ENCODE measurements at places on chromosomes 6 and 20.

DNA sequence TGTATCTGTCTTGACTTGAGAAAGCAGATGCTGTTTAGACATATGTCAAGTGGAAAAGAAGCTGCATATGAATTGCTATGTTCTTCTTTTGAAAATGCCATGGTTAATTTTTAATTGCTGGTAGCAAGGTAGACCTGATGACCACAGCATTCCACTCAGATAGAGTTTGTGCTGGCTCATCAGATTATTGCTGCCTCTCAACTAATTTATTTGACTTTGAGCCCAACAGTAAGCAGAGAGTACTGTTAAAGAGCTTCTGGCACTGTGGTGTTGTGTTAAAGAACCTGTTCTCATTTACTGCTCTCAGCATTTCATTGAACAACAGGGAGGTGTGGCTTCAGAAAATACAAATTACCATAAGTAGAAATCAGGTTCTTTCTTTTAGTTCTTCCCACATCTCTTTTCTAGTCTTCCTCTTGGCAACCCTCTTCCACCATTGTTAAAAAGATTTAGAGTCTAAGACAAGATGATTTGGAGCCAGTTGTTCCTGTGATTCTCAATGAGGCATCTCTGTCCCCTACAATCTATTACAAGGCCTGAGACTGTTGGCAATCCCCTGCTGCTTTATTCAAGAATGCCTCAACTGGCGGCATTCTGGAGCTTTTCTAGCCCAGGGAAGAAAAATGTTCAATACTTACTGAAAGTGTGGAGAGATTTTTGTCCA, 967.6 kb upstream of the GJE1 start:
- no peak for DNase-seq

DNA sequence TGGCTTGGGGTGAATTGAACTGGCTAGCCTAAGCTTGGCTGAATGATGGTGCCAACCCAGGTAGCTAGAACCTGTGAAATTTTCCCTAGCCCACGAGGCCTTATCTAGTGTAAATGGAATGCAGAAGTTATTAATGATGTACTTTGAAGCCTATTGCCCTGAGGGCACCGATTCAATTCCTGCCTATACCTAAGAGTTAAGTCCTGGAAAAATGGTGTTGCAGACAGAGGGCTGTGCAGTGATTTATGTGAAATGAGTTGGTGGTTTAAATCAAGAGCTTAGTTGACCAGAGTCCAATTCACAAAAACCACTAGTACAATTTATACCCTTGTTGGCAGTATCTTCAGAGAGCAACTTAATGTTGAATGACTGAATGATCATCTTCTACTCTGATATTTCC, 373.8 kb upstream of the JAG1 start:
- DNase-seq = no peak

- no peak for DNase-seq
Observed at GRCh38 chr6:7468382-7469081, 72.9 kb upstream of the DSP start.

DNA sequence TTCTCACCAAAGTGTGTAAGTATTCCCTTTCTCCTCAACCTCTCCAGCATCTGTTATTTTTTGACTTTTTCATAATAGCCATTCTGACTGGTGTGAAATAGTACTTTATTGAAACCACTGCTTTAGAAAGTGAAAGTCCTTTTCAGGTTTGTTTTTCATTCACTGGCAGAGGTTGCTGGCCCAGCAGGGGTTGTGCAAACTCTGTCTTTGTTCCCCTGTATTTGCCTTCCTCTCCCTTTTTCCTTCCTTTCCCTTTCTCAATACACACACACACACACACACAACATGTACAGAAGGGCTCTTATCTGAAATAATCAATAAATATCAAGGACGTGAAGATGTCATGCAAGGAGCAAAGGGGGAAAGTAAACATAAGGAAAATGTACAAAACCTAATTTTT, 99.8 kb downstream of the LY86 start:
- no peak for DNase-seq

- no peak for DNase-seq
Observed at GRCh38 chr20:52945862-52946522, 26.2 kb upstream of the TSHZ2 start.

- no peak for DNase-seq
Observed at GRCh38 chr20:10347086-10347880, 86.7 kb downstream of the MKKS start.

GRCh38 chr6:33589731-33590530, 9.9 kb upstream of the BAK1 start:
- DNase-seq = peak; percentile 71

DNA sequence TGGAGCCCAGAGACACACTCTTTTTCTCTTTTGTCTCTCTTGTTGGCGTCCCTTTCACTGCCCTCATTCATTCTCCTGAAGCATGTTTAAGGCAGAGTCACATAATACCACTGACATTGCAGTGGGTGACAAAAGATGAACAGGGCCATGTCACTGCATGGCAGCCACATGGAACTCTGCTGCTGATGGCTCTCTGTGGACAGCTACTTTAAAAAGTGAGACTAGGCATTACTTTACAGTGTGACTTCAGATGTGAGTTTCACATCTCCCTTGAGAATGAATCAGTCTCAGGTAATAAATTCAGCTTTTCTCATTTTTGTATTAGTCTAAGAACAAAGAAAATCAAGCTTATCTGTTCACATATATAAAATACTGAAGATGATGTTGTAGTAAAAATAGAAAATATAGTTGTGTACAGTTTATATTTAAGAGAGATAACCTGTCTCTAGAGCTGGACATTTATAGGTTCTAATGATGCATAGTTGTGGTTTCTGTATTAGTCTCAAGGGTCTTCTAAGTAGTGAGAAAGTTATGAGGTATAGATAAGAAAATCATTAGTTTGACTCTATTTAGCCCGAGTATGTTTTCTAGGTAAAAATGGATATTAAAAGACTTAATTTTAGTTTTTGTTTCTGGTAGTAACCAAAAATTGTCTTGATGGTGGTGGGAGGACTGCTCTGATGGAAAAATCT, 6.1 kb downstream of the MRS2 start:
- no peak for DNase-seq

DNA sequence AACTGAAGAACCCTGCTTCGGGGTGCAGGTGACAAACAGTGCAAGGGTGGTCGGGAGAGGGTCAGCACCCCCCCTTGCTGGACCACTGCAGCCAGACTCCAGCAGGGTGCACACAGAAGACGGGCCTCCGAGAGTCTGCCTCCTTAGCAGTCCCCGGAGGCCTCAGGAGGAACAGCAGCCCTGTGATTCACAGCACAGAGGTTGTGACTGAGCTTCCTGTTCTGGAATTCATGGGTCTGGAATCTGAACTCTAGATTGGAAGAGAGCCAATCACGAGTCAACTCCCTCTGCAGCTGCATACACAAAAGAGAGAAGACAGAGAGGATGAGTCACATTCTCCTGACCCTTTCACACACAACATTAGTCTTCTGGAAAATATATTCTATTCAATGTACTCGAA, 249.0 kb upstream of the OPRM1 start:
- no peak for DNase-seq

DNA sequence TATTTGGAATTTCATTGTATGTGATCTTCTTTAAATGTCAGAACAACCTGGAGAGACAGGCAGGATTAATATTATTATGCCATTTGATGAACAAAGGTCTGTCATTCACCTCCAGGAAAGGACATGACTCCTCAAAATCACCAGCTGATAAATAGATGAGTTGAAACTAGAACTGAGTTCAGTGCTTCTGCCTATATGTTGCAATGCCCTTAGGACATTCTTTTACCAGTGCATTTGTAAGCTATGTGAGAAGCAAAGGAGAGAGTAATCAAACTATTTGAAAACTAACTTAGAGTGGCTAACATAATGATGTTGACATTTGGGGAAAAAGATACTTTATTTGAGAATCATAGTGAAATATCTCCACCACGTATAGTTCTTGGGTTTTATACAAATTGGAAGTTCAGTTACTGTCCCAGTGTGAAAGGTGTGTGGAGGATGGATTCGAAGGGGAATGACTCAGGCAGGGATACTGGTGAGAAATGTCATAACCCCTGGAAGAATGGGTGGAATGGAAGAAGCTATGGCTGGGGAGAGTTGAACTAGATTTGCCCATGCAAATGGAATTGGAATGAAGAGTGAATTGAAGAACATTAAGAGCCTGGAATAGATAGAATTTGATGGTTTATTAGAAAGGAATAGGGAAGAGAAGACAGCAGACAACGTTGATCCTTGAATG, 21.5 kb downstream of the PKIB start:
- no peak for DNase-seq

- DNase-seq = no peak
Observed at GRCh38 chr6:13012296-13012695, 295.7 kb downstream of the PHACTR1 start.

GRCh38 chr6:36685926-36686667, 7.6 kb downstream of the CDKN1A start:
- DNase-seq = no peak

Data from nephron progenitor cell (in vitro differentiated cells).